ENCODE measurements at places on chromosomes 11 and 22. TPM values are rescaled to one million over a fixed set of nuclear protein-coding genes. Genes with fewer than 3 reads are reported as not detected.

OR10S1 gene
- total RNA-seq: not detected

FIBIN gene
- 71.4 TPM for total RNA-seq

DGCR6L gene
- 58.3 TPM for total RNA-seq

OR5P2 gene
- total RNA-seq: 6.6 TPM

RDX gene
- 88.7 TPM for total RNA-seq

RAB30 gene
- total RNA-seq: 26.6 TPM

MPZL2 gene
- total RNA-seq: 4.6 TPM

IRF7 gene
- total RNA-seq: 27.9 TPM

C11orf97 gene
- not detected for total RNA-seq

MRGPRX4 gene
- not detected for total RNA-seq

- no peak for DNase-seq
- no peaks in the 10 kb centered on the region for H3K4me1 ChIP-seq
- H3K36me3 ChIP-seq: no peaks in the 10 kb centered on the region
- no peaks in the 10 kb centered on the region for H3K27me3 ChIP-seq
These were observed 77.5 kb downstream of the CACNA1I start for GRCh38 chr22:39647836-39648629.

DNA sequence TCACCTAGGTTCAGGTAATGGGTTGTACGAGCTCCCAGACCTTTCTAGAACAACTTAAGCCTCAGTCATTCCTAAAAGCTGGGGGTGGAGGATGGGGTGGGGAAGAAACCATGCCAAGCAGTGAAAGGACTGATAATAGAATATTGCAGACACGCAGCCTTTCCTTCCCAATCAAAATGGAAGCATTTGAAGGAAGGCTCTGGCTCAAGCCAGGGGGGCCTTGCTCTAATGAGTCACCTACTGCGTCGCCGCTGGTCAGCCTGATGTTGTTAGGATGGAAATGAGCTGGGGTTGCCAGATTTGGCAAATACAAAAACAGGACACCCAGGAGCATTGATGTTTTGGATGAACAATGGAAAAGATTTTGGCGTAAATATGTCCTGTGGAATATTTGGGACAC lies 6.2 kb downstream of the SYT12 start:
- no peaks in the 10 kb centered on the region for H3K27me3 ChIP-seq
- H3K4me1 ChIP-seq: peaks cover 14% of the 10 kb centered on the region
- no peak for DNase-seq

- no peaks in the 10 kb centered on the region for H3K4me1 ChIP-seq
- H3K36me3 ChIP-seq: no peaks in the 10 kb centered on the region
- no peak overlapping the region for H3K27ac ChIP-seq
- H3K4me3 ChIP-seq: no peak overlapping the region
- H3K27me3 ChIP-seq: no peaks in the 10 kb centered on the region
These were observed 117.0 kb downstream of the WT1 start for GRCh38 chr11:32318071-32319055.

DNA sequence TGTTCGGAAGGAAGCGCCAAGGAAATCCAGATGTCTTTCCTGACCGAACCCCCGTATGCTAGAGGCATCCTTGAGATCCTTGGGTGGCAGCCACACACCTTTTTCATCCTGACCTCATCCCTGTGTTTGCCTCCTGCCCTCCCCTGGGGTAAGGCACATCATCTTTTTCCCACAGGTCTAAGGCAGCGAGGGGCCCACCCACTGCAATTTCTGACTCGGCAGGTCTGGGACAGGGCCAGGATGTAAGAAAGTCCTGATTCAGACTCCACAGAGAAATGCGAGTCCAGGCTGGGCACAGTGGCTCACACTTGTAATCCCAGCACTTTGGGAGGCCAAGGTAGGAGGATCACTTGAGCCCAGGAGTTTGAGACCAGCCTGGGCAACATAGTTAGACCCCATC lies 10.5 kb downstream of the ZMAT5 start:
- H3K27me3 ChIP-seq: no peaks in the 10 kb centered on the region
- no peaks in the 10 kb centered on the region for H3K4me1 ChIP-seq
- H3K27ac ChIP-seq: no peak overlapping the region
- no peak for DNase-seq

DNA sequence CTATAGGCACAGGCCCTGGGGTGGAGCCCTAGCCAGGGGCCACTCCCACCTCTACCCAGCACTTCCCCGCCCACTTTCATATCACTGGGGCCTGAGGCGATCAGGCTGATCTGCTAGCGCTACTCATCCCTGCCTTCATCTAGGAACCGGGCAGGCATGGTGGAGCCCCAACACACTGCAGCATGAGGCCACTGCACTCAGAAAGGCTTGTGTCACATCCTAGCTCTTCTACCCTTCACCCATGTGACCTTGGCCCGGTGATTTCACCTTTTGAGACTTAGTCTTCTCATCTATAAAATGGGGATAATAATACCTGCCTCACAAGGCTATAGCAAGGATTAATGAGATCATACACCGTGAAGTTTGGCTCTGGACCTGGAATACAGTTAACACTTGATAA lies 18.1 kb upstream of the GDPD5 start:
- H3K4me1 ChIP-seq: no peaks in the 10 kb centered on the region
- no peaks in the 10 kb centered on the region for H3K27me3 ChIP-seq
- DNase-seq: no peak
- H3K36me3 ChIP-seq: no peaks in the 10 kb centered on the region

DNA sequence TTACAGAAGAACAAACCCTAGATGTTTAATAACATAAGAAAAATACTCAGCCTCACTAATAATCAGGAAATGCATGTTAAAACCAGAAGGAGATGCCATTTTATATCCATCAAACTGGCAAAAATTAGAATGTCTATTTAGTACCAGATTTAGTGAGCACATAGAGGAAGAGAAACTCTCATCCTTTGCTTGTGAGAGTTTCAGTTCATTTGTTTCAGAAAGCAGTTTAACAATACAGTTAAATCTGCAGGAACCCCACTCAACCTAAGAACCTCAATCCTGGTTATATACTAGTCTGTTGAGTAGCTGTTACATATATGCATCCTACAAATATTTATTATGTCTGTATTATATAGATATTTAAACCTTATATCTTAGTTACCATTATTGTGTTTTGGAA lies 172.6 kb downstream of the WNT11 start:
- no peaks in the 10 kb centered on the region for H3K27me3 ChIP-seq
- no peak overlapping the region for H3K4me3 ChIP-seq
- DNase-seq: no peak
- no peak overlapping the region for H3K27ac ChIP-seq

DNA sequence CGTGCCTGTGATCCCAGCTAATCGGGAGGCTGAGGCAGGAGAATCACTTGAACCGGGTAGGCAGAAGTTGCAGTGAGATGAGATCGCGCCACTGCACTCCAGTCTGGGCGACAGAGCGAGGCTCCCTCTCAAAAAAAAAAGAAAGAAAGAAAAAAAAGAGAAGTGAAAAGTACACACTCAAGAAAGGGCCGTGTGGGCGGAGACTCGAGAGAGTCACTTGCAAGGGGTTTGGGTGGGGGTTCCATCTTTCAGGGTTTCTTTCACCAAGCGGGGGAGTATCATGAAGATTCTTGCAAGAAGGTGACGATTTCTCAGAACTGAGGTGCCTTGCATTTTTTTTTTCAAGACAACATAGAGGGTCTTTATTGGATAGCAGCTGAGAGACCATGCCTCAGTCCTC lies 4.0 kb upstream of the IFITM5 start:
- H3K27me3 ChIP-seq: peaks cover 13% of the 10 kb centered on the region
- H3K4me1 ChIP-seq: no peaks in the 10 kb centered on the region
- H3K27ac ChIP-seq: no peak overlapping the region
- no peak for DNase-seq

GRCh38 chr11:34570584-34570983 lies 50.3 kb upstream of the EHF start:
- peak overlapping the region; percentile 84 for H3K27ac ChIP-seq
- no peaks in the 10 kb centered on the region for H3K36me3 ChIP-seq
- H3K27me3 ChIP-seq: no peaks in the 10 kb centered on the region
- DNase-seq: peak; percentile 94
- H3K4me3 ChIP-seq: no peak overlapping the region

DNA sequence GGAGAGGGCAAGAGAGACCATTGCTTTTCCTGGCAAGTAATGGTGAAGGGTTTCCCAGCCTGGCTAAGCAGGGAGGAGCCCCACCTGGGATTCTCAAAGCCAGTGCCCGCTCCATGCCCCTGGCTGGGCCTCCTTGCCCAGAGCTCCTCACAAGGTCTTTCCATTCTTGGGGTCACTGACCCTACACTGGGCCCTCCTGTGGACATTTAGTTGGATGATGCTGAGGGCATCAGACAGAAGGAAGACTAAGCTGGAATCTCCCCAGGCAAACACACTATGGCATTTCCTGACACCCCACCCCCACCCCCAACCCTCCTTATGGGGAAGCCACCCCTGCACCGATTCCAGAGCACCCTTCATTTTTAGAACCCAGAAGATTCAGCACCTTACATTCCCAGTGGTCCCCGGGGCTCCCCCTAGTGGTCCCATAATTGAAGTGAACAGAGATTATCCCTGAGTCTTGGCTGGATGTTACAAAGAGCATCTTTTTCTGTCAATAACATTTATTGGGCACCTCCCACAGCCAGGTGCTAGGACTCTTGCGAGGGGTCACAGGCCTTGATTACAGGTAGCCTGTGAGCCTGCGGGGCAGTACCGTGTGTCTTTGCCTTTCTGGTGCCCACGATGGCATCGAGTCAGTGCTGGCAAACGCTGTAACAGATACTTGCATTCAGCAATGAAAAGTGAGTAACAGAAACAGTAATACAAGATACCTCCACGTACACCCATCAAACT lies 548.5 kb downstream of the BUD13 start:
- H3K27ac ChIP-seq: no peak overlapping the region
- no peak for DNase-seq
- H3K4me1 ChIP-seq: peaks cover 5% of the 10 kb centered on the region
- H3K4me3 ChIP-seq: no peak overlapping the region

DNA sequence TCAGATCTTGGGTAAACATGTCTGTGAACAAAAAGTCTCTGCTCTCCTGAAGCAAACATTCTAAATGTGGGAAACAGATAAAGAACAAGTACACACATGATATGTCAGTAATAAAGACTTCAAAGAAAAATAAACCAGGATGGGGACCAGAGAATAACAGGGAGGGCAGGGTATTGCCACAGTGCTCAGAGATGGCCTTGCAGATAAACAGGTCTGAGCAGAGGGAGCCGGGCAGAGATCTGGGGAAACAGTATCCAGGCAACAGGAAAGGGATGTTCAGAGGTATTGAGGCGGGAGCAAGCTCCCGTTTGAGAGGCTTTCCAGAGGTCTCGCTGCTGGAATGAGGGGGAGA lies 2.9 kb downstream of the CCDC86 start:
- no peaks in the 10 kb centered on the region for H3K27me3 ChIP-seq
- DNase-seq: no peak
- H3K27ac ChIP-seq: no peak overlapping the region
- H3K36me3 ChIP-seq: no peaks in the 10 kb centered on the region
- no peak overlapping the region for H3K4me3 ChIP-seq

DNA sequence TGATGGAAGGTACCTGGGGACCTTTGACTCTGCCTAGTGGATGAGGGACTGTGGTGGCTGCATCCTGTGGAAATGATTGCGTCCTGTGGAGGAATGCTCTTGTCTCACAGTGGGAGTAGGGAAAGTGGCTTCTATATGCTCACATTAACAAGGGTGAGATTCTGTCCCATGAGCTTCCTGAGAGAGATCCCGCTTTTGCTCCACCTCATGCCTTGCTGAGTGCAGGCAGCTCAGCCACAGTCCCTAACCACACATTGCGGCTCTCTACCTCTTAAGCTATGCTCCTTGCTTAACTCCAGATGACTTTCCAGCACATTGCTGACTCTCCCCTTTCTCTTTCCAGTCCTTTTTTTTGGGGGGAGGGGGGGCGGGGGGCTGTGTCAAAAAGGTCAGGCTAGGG lies 45.0 kb downstream of the TEAD1 start:
- H3K4me1 ChIP-seq: no peaks in the 10 kb centered on the region
- no peak for DNase-seq
- H3K27ac ChIP-seq: no peak overlapping the region
- H3K36me3 ChIP-seq: no peaks in the 10 kb centered on the region
- no peaks in the 10 kb centered on the region for H3K27me3 ChIP-seq
- H3K4me3 ChIP-seq: no peak overlapping the region

DNA sequence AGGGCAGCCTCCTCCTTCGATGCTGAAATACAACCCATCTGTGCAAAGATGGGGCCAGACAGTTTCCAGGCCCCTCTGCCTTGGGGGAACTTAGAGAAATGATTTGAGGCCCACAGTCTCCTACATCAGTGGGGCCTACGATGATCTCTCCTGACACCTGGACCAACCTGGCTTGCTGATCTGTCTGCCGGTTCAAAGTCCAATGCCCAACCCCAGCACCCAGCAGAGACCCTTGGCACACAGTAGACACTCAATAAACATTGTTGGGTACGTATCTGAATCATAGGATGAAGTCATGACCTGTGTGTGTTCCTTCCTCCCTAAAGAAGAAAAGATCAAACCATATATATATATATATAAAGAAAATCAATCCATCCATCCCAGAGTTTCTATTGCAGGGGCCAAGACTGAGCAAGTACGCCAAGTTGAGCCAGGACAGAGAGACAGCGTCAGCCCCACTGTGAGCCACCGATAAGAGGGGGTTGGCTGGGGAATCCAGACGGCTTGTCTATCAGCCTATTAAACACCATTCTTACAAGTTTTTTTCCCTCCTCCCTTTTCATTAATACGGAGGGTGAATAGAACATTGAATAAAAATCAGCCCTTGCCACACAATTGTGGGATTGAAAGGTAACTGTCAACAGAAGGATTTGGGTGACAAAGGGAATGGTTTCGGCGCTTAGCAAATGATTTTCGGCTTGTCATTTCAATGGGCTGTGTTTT lies 244.1 kb downstream of the MN1 start:
- no peak overlapping the region for H3K27ac ChIP-seq
- no peak for DNase-seq
- no peaks in the 10 kb centered on the region for H3K27me3 ChIP-seq
- no peaks in the 10 kb centered on the region for H3K36me3 ChIP-seq
- H3K4me3 ChIP-seq: no peak overlapping the region
- no peaks in the 10 kb centered on the region for H3K4me1 ChIP-seq

GRCh38 chr11:6627762-6628241 lies 8.6 kb upstream of the TPP1 start:
- DNase-seq: no peak
- no peaks in the 10 kb centered on the region for H3K36me3 ChIP-seq
- H3K4me1 ChIP-seq: no peaks in the 10 kb centered on the region
- no peaks in the 10 kb centered on the region for H3K27me3 ChIP-seq
- H3K4me3 ChIP-seq: no peak overlapping the region

DNA sequence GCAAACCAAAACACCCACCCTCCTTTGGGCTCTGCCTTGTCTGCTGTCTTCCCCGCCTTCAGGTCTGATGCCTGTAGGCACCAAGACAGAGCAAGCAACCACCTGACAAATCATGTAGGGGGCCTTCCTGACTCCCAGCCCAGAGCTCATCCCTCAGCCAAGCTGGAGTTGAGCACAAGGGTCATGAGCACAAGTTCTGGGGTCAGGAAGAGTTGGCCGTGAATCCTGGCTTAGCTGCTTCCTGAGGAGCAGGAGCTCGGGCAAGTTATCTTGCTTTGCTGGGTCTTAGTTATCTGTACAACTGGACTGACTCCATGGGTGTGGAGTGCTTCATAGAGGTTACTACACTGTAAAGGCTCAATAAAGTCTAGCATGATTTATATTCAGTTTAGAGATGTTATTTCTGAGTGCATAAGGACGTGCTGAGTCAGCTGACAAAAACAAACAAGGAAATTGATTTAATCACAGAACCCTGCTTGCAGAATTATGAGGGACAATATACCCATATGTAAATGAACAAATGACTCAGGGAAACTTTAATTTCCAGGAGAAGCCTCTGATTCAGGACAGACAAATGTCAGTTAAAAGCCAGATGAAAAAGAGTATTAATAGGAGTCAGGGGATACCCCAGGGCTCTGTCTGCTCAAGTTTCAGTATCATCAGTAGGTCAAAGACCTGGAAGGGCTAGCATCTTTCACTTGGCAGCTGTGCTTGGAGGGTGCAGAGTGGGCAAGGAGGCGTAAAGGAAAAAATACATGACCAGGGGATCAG lies 15.0 kb upstream of the APOA1 start:
- H3K27ac ChIP-seq: peak overlapping the region; percentile 64
- DNase-seq: no peak
- no peaks in the 10 kb centered on the region for H3K27me3 ChIP-seq
- no peaks in the 10 kb centered on the region for H3K36me3 ChIP-seq
- H3K4me1 ChIP-seq: no peaks in the 10 kb centered on the region

All from breast epithelium (tissue), 4 donors.